Glomerular endothelial cell (primary cell): ENCODE measurements at places on chromosomes 4 and X. TPM values are rescaled to one million over a fixed set of nuclear protein-coding genes. Genes with fewer than 3 reads are reported as not detected.

- no peak for DNase-seq
Observed at GRCh38 chr4:84956014-84956413, 10.5 kb downstream of the WDFY3 start.

DNA sequence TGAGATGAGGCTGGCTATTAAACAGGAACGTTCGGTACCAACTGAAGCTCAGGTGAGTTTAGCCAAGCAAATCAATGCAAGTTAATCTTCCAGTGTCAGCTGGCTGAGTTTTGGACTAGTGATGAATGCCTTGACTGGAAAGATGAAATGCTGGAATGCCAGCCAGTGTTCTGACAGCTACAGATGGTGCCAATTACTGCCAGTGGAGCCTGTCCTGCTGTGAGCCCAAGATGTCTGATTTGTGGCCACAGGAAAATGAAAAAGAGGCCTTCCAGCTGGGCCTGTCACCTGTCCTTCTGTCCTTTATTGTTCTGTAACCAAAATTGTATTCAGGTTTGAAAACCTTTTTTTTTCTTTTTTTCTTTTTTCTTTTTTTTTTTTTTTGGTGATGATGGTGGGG is 223.1 kb downstream of the AFF2 start:
- DNase-seq, result no peak

DNA sequence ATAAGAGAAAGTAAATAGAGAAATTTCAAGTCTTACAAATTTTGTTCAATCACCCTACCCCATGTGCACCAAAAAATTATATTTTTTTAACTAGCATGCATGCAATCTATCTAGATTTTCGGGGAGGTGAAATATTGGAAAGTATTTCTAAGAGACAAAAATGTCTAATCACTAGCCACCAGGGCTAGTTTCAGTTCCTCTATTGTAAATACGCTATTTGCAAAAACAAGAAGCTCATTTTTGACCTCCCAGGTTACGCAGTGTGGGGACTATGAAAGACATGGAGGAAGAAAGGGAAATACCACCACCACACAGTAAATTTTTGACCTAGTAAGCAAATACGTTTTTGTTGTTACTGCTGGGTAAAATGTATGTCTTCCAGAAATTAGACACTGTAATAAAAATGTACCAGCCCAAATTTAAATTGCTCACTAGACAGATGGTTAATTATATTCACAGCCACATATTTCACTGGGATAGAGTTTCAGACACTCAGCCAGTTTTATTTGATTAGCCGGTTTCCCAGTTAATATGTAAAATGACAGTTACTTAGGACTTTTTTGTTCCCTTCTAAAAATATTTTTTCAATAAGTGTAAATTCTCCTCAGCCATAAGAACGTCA is 2.2 kb downstream of the NEXMIF start:
- DNase-seq, result no peak

DNA sequence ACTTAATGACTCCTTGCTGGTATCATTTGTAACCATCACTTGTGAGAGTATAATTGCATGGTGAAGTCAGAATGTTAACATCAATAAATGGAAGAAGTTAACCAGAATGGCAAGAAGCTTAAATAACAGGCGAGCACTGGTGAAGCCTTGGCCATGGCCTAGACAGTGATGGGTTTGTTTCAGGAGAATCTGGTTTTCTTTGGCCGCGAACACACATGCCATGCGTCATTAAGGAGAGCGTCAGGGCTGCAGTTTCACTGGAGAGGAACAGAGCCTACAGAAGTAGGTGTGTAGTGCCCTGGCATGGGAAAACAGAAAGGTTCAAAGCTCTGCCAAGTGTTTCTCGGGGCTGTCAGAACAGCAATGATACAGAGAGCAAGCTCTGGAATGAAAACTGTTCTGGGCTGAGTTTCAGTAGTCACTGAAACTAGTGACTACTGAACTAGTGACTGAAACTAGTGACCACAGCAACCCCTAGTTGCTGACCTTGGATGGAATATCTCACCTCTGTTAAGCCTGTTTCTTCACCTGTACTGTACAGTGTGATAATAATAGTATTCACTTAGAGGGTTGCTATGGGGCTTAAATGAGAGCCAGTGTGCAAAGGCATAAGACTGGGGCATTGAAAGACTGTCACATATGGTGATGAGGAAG is 93.8 kb downstream of the C4orf51 start:
- DNase-seq, result no peak

- DNase-seq, result peak; percentile 90
Observed at GRCh38 chr4:94412658-94413038, 39.1 kb upstream of the PDLIM5 start.

GRCh38 chr4:106588891-106589290 is 220.3 kb upstream of the GIMD1 start:
- no peak for DNase-seq

GRCh38 chr4:89285745-89286144 is 21.9 kb downstream of the GPRIN3 start:
- no peak for DNase-seq

DNA sequence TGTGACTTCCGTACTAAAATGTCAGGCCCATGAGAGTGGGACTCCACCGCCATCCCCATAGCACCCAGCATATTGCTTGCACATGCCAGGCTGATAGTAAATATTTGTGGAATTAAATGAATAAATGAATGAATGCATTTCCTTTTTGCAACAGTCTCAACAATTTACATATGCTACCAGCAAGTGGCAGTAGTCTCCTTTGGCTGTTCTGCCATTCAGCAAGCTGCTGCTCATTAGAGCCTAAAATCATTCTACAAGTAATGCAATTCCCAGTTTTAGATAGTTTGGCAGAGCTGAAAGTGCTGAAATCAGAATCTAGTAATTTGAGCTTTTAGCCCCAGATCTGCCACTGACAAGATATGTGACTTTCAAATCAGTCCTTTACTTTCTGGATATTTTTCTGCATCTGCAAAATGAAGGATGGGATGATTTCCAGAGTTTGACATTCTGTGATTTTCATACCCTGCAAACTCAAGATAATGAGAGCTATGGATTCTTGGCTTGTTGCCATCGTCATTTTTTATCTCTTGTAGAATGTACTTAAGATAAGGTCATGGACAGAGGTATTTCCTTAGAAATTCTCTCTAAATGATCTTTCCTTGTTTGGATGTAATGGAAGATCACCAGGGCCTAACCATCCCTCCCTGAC is 35.7 kb upstream of the INTS6L start:
- no peak for DNase-seq

GRCh38 chr4:42750091-42750490 is 93.2 kb upstream of the ATP8A1 start:
- no peak for DNase-seq

DNA sequence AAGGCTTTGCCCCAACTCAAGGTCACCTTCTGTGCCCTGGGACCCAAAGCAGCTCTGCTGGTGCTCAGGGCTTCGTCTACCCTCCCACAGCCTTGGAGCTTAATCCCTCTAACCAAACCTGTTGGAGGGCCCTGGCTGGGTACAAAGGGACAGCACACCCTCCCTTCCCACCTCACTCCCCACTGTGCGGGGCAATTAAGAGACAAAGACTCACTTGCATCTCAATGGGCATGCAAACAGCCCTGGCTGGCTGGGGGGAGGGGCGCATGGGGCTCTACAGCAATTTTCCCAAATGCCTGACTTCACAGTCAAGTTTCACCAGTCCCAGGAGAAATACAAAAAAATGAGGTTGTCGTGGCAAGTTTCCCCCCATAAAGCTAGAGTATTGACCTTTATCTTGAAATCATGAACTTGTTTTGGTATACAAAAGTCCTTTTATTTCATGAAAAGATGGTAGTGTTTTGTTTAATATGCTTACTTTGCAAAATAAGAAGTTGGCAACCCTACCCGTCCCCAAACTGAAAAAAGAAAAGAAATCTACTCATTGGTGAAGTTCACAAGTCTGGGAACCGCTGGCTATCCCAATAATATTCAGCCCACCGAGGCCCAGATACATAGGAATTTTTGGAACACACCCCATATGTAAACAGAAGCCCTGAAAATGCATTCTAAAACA is 4.1 kb upstream of the CD99L2 start:
- no peak for DNase-seq

- no peak for DNase-seq
Observed at GRCh38 chr4:99715286-99715685, 57.7 kb upstream of the C4orf54 start.

DNA sequence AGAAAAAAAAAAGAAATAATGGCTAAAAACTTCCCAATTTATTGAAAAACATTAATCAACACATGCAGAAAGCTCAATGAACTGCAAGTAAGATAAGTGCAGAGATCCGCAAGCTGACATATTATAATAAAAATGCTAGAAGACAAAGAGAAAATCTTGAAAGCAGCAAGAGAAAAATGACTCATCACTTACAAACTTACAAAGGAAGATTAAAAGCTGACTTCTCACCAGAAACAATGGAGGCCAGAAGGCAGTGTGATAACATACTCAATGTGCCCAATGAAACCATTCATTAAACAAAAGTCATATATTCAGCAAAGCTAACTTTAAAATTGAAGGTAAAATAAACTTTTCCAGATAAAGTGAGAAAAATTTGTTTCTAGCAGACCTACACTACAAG is 7.3 kb upstream of the BRWD3 start:
- no peak for DNase-seq

DNA sequence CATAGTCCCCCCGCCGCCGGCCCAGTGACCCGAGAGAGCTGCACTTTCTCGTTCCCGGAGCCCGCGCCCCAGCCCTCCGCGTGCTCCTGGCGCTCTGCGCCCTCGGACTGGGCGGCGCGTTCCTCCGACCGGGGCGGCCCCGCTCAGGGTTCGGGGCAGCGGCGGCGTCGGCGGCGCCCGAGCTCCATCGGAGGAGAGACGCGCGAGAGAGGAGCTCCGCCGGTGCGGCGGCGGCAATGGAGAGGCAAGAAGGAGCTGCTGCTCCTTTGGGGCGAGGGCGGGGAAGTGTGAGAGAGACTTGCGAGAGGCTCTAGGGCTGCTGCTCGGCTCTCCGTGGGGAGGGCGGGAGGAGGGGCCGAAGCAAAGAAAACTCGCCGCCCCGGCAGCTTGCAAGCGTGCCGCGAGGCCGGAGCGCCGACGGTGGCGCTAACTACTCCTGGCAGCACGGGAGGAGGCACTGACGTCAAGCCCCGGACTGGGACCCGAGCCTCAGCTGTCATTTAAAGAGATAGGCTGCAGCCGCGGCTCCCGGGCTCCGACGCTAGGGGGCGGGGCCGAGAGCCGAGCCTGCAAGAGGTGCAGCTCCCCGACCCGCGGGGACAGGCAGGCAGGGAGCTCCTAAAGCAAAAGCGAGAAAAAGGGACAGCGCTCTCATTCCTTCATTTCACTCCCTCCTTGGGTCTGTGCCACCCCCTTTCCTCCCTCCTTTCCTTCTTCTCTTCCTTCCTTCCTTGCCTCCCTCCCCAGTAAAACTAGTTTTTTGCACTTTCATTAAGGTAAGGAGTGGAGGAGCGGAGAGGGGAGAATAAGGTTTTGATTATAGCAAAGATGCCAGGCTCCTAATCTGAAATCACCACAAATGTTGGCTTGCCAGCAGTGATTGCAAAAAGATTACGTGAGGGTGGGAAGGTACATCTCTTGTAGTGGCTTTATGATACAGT is at the start of gene KCTD8:
TSS of gene KCTD8 (minus strand) at position 289 of the 941 bp plus-strand sequence.
- DNase-seq, result no peak

DNA sequence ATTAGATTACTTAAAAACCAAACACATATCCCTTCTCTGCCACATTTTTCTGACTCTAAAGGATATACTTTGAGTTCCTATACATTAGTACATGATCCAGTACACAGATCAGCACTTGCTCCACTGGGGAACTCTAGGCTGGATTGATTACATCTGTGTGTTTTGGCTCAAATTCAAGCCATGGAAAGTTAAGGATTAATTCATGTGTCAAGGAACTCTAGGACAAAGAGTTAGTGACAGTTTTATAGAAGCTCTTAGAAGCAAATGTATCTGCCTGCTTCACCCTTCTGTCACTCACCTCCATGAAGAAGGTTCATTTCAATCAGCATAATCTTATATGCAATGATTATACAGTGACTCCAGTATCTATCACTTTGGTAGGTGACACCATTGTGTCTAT is 43.2 kb downstream of the SCFD2 start:
- no peak for DNase-seq

DNA sequence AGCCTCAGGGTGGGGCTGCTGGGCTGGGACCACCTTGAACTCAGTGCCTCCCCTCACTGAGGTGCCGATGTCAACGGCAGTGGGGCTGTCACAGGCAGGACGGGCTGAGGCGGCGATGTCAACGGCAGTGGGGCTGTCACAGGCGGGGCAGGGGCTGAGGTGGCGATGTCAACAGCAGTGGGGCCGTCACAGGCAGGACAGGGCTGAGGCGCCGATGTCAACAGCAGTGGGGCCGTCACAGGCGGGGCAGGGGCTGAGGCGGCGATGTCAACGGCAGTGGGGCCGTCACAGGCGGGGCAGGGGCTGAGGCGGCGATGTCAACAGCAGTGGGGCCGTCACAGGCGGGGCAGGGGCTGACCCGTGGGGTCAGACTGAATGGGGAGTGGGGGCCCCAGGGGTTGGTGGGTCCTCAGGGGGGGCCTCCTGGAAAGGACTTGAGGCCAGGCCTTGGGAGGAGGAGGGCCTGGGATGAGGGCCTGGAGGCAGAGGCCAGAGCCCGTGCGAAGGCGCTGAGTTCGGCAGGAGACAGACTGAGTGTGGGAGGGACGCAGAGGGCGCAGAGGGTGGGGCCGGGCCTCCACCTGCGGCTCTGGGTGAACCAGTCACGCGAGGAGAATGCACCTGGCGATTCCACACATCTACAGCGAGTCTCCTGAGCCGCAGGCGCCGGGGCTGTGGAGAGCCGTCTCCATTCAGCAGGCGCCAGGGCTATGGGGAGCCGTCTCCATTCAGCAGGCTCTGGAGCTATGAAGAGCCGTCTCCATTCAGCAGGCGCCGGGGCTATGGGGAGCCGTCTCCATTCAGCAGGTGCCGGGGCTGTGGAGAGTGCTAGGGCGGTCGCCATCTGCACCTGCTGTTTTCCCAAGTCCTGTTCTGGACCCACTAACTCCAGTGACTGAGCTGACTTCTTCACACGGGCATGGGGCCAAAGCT is 22.9 kb downstream of the ATP5ME start:
- no peak for DNase-seq

- DNase-seq, result no peak
Observed at GRCh38 chr4:183636503-183636902, 22.5 kb downstream of the RWDD4 start.

The TMSB15A gene
- total RNA-seq, result 0.44 and 3.6 TPM in 2 replicates

The RHOXF1 gene
- total RNA-seq, result not detected in 2 replicates

The SERTM2 gene
- not detected in 2 replicates for total RNA-seq

The H2BW1 gene
- not detected in 2 replicates for total RNA-seq

The DHX15 gene
- 95.4 and 102 TPM in 2 replicates for total RNA-seq

The TMEM255A gene
- total RNA-seq, result 0.05 TPM in 1 of 2 replicates, not detected in the other

The BEX5 gene
- 0.47 TPM in 1 of 2 replicates, not detected in the other for total RNA-seq
